Stimulated activated CD8-positive, alpha-beta memory T cell treated with anti-CD3 and anti-CD28 coated beads, Interleukin-7, amount 100 ng/mL, for 48 hours (primary cell): ENCODE measurements at places on chromosomes 3 and 15.

- no peak for DNase-seq
These were observed 226.2 kb downstream of the PDCD6IP start for GRCh38 chr3:34024447-34025240.

DNA sequence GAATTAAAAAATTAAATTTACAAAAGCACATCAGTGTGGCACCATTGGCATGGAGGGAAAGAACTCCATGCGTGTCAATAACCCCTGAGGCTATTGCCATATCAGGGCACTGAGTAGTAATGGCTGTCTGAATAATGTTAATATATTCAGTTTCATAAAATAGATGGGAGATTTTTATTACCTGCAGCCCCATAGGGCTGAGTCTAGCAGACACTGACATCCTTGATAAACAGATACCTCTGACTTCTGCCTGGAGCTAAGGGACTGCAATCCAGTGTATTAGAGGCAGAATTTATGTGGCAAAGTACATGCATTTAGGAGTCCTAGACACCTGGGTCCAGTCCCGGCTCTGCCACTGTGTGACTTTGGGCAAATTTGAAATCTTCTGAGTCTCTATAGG lies 38.8 kb upstream of the SV2B start:
- DNase-seq: no peak

DNA sequence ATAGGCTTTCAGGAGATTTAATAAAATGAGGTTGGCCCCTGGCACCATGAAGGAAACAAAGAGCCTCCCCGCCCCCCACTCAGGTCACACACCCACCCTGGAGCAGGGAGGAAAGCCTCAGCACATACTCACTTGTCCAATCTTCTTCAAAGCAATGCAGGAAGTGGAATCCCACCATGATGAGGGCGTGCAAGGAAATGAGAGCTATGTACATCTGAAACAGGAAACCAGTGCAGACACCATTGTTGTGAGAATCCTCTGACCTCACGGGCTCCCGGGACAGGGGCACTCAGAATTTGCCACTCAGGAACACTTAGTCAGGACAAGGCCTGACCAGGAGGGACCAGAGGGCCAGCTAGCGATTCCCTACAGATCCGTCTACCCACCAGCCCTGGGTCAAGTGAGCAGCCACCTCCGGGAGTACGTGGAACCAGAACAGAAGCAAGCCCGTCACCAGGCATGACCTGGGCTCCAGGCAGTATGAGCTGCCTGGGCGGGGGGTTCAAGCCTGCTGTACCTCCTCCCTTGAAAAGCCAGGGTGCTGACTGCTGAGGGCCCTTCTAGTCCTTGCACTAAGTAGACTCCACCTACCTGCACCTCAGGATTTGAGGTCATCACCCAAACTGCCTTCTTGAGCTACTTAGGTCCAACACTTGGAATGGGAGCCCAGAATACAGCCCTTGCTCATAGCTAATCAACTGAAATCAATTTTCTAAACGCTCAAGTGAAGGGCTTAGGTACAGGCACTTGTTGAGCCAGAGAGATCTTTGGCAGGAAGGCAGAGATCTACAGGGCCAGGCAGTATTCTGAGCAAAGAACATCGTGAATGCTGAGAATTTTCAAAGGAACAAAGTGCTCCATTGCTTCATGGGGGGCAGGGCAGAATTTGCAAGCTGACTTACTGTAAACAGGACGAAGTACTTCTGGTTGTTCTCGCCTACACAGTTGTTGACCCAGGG lies 42.7 kb downstream of the ZDHHC3 start:
- DNase-seq: no peak

- DNase-seq: no peak
These were observed 180.9 kb upstream of the TLE3 start for GRCh38 chr15:70278644-70279043.

DNA sequence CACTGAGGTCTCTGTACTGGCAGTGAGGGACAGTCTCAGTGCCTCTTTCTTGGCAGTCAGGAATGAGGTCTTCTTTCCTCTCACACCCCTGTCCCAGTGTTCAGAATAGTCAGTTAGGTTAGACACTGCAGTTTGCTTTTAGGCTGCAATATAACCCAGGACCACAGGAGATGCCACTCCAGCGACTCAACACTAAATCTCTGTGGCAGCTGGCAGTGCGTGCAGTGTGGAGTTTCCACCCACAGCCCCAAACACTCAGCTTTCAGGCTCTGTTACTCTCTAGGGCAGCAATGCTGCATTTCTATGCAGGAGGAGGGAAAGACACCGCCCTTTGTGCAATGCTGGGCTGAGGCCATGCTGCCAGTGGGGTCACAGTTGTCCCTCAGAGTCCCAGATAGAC lies 150.2 kb upstream of the SUCLG2 start:
- DNase-seq: no peak
